Left lobe of liver (tissue), 2 donors: ENCODE measurements at places on chromosomes 1 and 21. TPM values are rescaled to one million over a fixed set of nuclear protein-coding genes. Genes with fewer than 3 reads are reported as not detected.

GRCh38 chr1:92310185-92310597 lies 11.3 kb downstream of the RPAP2 start:
- no peak for DNase-seq

DNA sequence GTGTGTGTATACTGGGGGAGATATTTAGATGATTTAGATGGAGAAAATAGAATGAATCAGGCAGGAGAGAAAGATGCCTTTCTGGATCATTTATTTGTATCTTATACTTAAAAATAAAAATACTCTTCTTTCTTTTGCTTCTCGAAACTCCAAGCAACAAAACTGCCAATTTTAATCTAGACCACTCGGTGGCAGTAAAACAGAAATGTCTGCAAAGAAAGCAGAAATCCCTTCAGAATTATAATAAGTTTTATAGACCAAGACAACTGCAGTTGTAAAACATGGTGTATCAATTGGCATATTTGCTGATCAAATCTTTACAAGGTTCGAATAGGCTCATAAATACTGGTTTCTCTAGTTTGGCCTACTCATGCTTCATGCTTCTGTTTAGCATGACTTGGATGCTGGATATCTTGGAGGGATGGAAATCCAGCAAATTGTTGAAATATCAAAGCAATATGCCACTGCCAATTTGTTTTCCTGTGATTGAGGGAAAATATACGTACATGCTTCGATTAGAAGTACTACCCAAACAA lies 15.1 kb upstream of the C1orf87 start:
- no peak for DNase-seq

DNA sequence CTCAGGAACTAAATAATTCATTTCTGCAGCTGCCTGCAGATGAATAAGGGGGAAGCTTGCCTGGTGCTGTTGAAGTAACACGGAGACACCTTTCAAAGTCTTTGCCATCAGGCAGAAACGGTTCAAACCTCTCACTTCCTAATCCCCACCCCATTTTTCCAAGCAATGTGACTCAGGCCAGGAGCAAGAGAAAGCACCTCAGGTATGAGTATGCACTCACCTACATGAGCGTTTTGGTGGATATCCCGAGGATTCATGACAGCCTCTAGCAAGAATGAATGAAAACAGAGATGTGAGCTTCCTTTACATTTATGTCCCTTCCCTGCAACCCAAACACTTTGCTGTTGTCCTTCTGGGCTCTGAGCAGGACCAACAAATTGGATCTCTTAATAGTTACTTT lies 63.4 kb upstream of the LAX1 start:
- no peak for DNase-seq

DNA sequence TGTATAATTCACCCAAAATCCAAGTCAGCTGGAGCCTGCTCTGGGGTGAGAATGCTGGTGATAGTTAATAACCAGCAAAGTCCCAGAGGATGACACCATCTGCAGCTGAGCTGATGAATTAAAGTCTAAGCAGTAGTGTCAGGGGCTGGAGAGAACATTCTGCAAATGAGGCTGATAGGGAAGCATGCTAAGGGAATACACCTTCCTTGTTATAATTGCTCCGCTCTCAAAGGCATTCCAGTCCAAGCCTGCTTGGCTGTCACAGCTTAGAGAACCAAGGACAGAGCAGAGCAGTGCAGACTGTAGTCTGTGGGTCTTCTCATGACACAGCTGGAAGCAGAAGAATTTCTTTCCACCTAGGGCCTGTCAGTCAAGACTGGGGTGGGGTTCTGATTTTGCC lies 283.1 kb downstream of the SIPA1L2 start:
- no peak for DNase-seq

- no peak for DNase-seq
These were observed 117.2 kb downstream of the DMRTB1 start for GRCh38 chr1:53576381-53576801.

DNA sequence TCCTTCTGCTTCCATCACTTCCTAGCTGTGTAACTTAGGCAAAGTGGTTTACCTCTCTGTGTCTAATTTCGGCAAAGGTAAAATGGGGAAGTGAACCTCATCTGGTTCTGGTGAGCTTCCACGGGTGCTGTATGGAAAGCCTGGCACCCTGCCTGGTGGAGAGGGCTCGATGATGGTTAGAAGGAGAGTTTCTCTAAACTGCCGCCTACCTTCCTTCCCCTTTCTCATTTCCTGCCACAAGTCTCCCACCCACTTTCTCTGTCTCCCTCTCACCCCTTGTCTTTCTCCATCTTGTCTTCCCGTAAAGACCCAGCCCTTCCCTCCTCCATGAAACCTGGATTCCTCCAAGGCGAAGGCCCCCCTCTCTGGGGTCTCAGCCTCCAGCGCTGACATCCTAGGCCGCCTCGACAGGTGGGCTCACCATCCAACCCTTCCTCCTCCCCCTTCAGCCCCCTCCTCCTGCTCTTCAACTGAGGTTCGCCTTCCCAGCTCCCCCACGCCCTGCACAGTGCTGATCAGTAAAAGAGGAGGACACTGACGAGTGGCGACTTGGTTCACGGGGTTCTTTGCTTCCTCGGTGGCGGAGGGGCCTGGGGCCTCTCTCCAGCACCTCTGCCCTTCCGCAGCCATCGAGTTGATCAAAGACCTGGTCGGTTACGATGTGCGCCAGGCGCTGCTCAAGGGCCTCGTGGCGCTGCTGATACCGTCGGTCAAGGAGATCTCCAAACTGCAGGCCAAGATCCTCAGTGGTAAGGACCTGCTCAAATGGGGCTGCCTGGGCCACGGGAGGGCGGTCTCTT lies 7.3 kb downstream of the RNU5D-1 start:
- DNase-seq, result no peak

DNA sequence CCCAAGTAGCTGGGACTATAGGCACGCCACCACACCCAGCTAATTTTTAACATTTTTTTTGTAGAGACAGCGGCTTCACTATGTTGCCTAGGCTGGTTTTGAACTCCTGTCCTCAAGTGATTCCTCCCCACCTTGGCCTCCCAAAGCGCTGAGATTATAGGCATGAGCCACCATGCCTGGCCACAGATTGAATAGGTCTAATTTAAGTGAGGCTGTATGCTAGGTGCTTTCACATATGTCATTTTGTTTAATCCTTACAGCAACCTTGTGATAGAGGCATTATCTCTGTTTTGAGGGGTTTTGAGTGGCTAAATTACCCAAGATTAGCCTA lies 7.2 kb downstream of the INTS3 start:
- no peak for DNase-seq

DNA sequence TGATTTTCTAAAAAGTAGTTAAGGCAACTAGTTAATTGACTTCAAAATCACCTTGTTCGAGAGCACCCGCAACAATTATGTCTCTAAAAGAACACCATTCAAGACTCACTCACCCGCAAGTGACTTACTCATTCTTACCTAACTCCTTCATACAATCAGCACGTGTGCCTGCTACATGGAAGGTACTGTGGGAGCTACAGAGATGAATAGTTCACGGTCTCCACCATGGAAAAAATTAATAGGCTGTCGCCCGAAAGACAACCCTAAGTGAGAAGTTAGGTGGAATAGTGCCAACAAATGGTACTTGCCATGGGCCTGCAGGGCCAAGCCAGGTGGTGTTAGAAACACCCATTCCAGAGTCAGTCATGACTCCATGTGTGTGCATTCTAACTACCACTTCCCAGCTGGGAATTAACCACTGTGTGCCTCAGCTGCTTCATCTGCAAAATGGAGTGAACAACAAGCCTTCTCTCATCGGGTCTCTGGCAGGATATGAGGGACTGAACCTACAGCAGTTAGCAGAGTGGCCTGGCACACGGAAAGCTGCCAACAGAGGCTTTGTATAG lies 7.1 kb downstream of the SSBP3 start:
- DNase-seq, result no peak

DNA sequence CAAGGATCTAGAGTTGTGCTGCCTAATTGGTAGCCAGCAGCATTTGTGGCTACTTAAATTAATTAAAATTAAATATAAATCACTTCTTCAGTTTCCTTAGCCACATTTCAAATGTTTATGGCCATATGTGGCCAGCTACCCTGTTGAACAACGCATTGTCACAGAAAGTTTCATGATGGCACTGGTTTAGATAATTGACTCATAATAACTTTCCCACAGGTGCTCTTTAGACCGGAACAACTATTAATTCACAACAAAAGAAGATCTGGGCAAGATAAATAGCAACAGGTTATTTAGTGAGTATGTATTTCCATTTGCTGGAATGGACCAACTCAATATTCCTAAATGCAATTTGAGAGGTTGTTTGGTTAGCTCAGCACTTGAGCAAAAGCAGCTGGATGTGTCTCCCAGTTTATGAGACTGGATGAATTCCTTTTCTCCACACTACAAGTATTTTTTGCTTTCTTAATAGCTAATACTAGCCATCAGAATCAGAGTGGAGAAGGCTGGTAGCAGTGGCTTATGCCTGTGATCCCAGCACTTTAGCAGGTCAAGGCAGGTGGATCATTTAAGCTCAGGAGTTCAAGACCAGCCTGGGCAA lies 3.7 kb upstream of the AMIGO1 start:
- DNase-seq, result no peak

- no peak for DNase-seq
These were observed 1.9 kb downstream of the TMCO4 start for GRCh38 chr1:19797827-19798226.

- peak; percentile 54 for DNase-seq
These were observed 55.0 kb upstream of the PAX7 start for GRCh38 chr1:18575620-18576019.

DNA sequence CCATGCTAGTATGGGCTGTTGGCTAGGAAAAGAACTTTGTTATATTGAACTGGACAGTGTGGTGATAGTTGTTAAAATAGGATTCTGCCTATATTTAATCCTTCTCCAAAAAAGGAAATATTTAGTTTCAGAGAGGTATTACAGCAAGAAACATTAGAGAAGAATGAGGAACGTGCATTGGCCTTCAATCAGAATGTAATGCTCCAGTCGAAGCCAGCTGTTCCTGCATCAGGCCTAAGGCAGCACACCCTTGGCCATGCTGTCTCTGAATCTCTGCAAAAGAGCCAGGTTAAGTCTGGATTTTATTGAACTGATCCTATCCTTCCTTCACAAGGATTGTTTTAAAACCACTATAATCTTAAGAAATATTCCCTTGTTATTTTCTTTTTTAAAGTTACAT lies 35.3 kb upstream of the RALGPS2 start:
- DNase-seq, result no peak

DNA sequence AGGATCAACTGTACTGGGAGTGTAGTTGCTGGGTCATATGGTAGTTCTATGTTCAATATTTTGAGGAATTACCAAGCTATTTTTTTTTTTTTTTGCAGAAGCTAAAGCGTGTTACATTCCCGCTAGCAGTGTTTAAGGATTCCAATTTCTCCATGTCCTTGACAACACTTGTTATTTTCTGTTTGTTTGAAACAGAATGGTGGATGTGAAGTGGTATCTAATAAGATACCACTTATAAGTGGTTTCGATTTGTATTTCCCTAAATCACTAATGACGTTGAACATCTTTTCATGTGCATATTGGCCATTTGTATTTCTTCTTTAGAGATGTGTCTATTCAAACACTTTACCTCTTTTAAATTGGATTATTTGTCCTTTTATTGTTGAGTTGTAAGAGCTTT lies 112.2 kb downstream of the DISP1 start:
- DNase-seq, result no peak

- no peak for DNase-seq
These were observed 2.4 kb upstream of the IKBKE start for GRCh38 chr1:206467915-206468314.

DNA sequence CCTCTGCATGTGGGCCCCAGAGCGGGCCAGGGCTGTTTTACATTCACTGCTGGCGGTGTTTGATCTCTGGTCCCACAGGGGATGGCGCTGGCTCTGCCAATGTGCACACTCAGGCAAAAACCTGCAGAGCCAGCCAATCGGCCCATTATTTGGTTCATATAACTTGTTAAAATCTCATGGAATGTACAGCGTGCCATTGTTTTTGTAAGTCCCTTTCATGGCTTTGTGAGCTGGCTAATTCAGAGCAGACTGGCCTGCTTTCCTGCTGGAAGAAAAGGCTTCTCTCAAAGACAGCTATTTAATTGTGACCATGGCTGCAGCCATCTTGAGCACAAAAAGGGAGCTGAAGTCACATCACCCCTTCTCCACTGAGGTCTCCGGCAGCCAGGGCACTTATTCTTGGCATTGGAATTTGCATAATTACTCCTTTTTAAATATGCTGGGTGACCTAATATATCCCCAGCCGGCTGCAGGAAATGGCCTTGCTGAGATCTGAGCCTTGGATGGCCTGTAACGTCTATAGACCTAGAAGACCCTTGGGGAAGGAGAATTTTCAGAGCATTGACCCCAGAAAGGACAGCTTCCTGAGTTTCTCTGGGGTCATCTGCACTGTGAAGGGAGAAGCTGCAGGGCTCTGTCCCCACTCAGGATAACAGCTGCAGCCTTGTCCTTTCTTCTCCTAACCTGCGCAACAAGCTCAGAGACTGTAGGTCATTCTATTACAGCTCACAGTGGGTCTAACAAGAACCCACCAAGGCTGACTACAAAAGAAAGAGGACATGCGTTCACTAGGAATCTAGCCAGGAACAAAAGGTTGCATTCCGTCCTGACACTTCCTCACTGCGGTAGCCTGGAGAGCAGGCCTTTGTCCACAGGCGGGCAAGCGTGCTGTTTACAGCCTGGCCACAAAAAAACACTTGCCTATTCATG lies 45.8 kb downstream of the BCAR3 start:
- no peak for DNase-seq

DNA sequence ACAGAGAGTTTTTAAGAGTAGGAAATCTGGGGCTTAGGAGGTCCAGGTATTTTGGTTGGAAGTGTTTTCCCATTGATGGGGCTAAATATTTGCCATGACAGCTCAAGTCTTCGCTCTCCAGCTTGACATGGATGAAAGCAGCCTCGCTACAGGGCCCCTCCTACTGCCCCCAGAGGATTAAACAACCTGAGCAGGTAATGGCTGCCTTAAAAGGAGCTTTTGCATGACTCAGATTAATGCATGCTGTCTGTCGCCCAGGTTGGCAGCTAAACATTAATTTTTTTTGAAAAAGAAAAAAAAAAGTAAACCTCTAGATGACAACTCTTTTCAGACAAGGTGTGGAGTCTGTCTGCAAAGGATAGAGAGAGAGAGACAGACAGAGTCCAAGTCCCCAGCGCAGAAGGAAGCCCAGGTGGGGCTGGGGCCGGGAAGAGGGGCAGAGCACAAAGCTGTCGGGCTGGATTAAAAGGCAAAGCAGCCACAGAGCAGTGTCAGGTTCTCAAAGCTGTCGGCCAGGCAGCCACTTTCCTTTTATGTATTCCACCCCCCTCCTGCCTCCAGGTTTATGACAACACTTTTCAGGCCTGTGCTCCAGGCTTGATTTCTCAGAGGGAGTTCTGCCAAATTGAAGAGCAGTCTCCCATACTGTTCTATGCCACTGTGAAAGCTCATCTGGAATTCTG lies 127.9 kb downstream of the CLIC6 start:
- no peak for DNase-seq

- DNase-seq, result no peak
These were observed 402.3 kb downstream of the RYR2 start for GRCh38 chr1:237444120-237444790.

Gene KRTAP24-1
- not detected for total RNA-seq

Gene KRTAP10-9
- total RNA-seq, result not detected

Gene NEK7
- total RNA-seq, result 21.4 TPM

Gene SLC45A1
- 0.20 TPM for total RNA-seq

Gene OR2T33
- total RNA-seq, result not detected

Gene ASAP3
- 16.7 TPM for total RNA-seq

Gene CASQ1
- total RNA-seq, result not detected

Gene FLG2
- total RNA-seq, result not detected

Gene NADK
- 136 TPM for total RNA-seq

Gene DDR2
- 2.0 TPM for total RNA-seq

Gene ACKR1
- total RNA-seq, result 0.43 TPM

Gene PKP1
- 0.03 TPM for total RNA-seq

Gene CLCNKB
- not detected for total RNA-seq

Gene CFHR1
- total RNA-seq, result 675 TPM
